ENCODE measurements at places on chromosomes 5 and 9.

DNA sequence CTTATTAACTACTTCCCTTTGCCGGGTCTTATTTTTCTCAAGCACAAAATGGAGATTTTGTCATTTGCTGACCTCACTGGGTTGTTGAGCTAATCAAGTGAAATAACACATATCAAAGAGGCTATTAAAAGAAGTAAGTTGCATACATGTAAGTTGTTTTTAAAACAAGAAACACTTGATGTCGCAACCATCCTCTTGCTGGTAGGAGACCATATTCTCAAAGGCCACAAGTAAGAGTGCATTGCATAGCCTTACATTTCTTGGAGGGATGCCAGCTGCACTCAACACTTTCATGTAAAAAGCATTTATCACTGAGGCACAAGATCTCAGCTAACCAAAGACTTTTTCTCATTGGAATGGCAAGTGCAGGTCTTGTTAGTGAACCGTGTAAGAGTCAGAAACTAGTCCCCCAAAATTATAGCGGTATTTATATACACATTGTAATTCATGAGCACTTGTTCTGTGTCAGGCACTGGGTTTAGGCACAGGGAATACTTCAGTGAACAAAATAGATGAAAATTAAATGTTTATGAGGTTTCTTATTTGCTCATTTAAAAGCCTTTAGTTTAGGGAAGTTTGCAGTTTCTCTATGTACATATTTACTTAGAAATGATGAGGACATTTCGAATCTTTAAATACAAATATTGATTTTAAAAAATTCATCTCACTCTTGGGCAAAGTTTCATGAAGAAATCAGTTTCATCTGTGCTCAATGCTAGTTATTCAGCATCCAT is 72.0 kb downstream of the ZFAND5 start:
- no peak for DNase-seq

DNA sequence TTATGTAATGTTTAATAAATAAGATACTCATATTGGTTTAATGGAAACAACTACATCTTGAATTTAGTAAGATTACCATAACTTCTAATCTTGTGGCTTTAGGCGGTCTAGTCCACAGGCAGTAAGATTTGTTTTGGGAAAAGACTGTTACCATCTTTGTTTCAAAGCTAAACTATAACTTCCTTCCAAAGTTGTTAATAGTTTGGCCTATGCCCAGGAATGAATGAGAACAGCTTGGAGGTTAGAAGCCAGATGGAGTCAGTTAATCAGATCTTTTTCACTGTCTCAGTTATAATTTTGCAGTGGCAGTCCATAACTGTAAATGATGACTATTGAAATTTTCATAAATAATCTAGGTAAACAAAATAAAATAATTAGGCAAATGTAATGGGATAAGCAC is 241.8 kb upstream of the KLF9 start:
- DNase-seq, result no peak

- DNase-seq, result peak; percentile 27
These were observed 63.8 kb upstream of the RNF130 start for GRCh38 chr5:180135128-180135955.

GRCh38 chr5:135186662-135187522 is 152.9 kb upstream of the PITX1 start:
- DNase-seq, result no peak

DNA sequence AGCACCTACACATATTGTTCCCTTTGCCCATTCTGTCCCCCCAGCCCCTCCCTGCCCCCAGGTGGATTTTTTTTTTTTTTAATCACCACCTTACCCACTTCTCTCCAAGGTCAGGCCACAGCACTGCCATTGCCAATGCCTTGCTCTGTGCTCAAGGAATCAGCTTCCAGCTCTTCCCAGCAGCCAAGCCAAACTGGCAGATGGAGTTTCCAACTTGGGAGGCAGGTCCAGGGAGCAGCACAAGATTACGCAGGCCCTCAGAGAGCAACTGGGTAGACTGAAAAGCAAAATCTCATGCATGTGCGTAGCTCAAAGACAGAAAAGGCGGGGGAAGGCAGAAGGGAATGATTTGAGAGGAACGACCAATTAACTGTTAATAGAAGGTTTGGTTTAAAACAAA is 15.1 kb downstream of the GRHPR start:
- no peak for DNase-seq

- no peak for DNase-seq
These were observed 1.5 kb upstream of the MYOZ3 start for GRCh38 chr5:150659360-150660107.

GRCh38 chr5:14168144-14168792 is 25.1 kb downstream of the TRIO start:
- no peak for DNase-seq

DNA sequence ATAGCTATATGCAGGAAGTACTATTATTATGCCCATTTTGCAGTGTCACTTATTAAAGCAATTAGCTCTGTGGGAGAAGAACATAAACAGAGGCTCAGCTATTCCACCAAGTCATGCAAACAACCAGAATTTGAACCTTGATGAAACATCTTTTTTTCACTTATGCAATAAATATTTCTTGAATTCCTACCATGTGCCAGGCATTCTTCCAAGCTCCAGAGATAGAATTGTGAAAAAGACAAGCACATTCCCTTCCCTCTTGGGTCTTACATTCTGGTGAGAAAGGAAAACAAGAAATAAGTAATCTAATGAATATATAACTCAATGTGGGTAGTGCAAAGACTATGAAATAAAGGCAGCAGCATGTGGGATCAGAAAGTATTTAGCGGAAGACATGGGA is 32.1 kb upstream of the ADRB2 start:
- DNase-seq, result no peak

DNA sequence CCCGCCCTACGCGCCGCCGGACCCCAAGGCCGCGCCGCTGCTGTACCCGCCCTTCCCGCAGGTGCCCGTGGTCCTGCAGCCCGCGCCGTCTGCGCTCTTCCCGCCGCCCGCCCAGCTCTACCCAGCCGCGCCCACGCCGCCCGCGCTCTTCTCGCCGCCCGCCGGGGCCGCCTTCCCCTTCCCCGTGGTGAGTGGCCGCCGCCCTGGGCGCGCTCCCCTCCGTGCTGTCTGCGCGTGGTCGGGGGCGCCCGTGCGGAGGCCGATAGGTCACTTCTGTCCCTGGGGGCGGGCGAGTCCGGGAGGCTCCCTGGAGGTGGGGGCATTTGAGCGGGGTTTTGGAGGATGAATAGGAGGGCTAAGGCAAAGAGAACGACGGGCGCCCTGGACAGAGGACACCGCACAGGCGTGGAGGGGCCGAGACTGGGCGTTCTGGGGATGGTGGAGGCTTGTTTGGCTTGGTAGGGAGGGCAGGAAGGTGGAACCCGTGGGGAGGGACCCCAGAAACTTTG is 9.6 kb downstream of the PRRT1B start:
- no peak for DNase-seq

DNA sequence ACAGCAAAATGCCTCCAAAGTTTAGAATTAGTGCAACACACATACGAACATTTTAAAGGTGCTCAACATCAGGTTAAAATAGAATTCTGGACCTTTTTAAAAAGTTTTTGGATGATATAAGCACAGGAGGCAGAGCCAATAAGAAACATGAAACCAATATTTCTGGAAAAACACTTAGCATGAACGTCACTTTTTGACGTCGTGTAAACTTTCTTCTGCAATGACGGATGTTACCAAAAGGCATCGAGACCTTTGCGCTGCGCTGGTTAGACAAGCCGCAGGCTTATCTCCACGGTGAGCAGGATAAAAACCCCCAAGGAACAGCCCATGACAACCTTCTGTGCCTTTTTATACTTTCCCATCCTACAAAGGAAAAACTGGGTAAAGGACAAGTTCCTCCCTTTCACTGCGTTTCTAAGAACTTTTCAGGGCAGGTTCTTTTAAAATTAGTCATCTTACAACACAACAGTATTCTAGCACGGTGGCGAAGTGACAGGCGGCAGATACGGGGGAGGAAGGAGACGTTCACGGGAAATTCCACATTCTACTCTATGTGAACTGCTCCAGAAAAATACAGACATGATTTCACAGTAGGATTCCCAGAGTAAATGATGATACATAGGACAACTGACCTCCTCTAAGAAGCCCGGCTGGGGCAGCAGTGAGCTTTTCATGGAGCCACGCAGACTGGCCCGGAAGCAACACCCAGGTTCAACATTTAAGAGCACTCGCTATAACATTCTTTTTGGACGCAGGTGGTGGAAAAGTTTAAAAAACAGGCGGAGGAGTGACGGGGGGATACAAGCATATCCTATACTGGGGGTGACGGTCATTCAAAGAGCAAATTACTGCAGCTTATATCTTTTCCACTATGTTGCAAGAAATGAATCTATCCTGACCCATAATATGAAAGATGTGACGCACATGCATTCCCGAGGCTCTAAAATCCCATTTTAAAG is 52.4 kb downstream of the USP20 start:
- DNase-seq, result no peak

GRCh38 chr9:90204128-90204831 is 438.3 kb downstream of the DIRAS2 start:
- DNase-seq, result no peak

DNA sequence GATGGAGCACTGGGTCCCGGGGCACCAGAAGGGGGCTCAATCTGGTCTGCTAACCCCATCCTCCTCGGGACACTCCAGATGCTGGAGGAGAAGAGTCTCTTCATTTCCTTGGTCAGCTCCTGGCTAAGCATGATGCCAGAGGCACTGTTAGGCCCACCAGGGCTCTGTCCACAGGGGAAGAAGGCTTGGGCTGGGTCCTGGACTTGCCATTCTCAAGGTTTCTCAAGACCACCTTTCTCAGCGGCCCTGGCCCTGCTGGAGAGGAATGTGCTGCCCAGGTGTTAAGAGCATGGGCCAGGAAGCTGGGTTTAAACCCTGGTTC is 7.9 kb downstream of the SH2D3C start:
- DNase-seq, result no peak

GRCh38 chr5:132389585-132390286 is 20.2 kb downstream of the SLC22A5 start:
- DNase-seq, result no peak

GRCh38 chr5:102753889-102754766 is 977 bp upstream of the PAM start:
- DNase-seq, result no peak

GRCh38 chr5:17364987-17365810 is 132.8 kb upstream of the TAF11L2 start:
- DNase-seq, result no peak

GRCh38 chr5:175798626-175799025 is 72.8 kb upstream of the CPLX2 start:
- no peak for DNase-seq

- no peak for DNase-seq
These were observed 3.5 kb downstream of the TMEM38B start for GRCh38 chr9:105697871-105698270.

- no peak for DNase-seq
These were observed 5.3 kb upstream of the HAUS6 start for GRCh38 chr9:19108038-19108437.

DNA sequence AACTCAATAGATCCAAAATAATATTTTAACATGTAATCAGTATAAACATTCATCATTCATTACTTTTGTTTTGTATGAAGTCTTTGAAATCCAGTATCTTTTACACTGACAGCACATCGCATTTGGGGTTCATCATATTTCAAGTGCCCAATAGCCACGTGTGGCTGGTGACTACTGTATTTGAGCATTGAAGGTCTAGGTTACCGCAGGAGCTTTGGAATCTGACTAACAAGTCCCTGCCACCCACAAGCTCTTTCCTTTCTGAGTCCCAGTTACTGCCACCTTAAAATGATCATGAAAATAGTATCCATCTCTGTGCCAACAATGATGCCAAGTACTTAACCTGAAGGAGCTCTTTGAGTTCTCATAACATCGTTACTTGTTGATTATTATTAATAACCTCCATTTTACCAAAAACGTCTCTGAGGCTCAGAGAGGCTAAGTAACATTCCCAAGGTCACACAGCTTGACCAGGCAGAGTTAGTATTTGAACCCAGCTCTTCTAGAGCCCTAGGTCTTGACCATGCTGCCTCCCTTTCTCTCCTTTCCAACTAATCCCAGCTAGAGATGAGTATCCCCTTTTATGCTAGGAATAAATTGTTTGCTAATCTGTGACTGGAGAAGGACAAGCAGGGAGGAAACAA is 24.2 kb downstream of the ARHGEF37 start:
- DNase-seq, result no peak

GRCh38 chr9:91500509-91501014 is 76.9 kb upstream of the NFIL3 start:
- no peak for DNase-seq

DNA sequence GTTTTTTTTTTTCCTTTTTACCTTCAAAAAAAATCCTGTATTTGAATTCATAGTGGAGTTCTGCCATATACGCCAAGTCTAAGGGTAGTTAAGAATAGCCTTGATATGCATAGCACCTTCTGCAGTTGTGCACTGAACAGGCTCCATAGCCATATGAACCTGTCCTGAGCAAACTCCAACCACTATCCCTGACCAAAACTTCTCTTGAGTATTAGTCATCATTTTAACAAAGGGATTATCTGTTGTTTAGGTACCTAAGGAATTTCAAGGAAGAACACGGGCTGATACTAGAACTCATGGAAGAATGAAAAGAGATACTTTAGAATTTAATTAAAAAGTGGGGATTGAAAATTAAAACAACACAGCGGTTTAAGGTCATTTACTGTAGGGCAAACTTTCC is 1.9 kb upstream of the FBXO38 start:
- DNase-seq, result no peak

DNA sequence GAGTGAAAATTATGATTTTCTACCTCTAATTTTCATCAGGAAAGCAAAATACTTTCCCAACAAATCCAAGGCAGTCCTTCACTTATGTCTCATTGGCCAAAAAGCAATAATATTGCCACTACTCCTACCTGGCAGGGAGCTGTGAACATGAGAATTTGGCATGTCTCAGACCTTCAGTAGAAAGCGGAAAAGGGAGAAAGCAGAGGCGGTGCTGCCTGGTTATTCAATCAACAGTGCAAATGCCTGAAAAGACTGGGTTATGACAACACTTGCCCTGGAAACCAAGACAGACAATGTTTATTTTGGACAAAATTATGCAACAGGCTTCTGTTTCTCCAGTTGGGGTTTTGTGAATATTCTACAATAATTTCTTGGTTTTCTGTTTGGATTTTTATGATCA is 194.4 kb downstream of the TAF11L14 start:
- DNase-seq, result no peak

GRCh38 chr5:144292029-144292428 is 121.4 kb downstream of the KCTD16 start:
- no peak for DNase-seq

- DNase-seq, result no peak
These were observed 14.4 kb upstream of the CCDC69 start for GRCh38 chr5:151238303-151238741.

DNA sequence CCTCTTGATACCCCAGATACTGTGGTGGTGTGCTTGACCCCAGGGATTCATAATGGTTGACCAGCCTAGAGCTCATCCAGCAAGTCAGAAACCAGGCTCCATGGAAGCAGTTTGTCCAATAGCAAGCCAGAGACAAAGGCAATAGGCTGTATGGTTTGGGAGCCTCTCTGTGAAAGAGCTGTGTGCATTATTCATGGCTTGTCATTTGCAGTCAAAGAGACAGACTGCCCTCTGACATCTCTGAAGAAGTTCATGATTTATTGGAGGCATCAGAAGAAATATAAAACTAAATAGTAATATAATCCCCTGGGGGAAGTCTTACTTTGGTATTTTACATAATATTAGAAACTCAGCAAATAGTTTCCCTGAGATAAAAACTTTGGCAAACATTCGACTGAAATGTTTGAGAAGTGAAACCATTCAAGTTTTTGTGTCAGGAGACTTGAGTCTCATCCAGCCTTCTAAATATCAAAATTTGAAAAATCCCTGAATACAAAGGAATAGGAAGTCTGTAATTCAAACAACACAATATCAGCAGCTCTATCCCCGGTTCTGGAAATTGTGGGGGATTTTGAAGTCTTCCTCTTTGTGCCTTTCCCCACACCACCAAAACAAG is 250.3 kb downstream of the ZSWIM6 start:
- DNase-seq, result no peak

GRCh38 chr5:5252106-5252505 is 112.0 kb downstream of the ADAMTS16 start:
- no peak for DNase-seq
